Amniotic stem cell (primary cell): ENCODE measurements at places on chromosomes 1 and 21.

DNA sequence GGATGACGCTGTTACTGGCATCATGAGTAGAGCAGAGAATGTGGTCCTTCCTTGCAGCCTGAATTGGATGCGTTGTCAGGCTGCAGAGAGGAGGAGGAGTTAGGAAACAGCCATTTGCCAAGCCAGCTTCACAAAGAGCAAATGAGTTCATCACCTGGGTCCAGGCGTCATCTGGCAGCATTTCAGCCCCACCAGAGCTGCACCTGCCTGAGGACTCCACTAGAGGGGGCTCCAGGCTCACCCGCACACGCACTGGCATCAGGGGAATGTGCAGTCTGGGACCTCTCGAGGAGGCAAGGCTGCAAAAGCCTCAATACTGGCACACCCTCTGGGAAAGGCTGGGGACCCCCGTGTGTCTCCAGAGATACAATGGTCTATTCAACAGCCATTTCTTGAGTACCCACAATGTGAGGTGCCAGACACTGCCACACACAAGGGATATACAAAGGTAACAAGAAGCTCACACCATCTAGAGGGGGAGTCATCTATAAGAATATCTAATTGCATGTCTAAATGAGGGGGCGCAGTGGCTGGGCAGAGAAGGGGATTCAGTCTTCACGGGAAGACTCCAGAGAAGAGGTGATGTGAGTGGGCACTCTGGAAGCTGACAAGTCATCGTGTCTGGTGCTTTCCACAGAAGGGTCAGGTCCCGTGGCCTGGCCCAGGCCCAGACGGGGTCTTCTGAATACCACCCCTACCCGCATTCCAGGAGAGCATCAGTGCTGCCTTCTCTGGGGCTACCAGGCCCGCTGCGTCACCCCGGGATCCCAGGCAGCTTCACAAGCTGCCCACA is 53.5 kb upstream of the CNTN2 start:
- DNase-seq, result peak; percentile 44

DNA sequence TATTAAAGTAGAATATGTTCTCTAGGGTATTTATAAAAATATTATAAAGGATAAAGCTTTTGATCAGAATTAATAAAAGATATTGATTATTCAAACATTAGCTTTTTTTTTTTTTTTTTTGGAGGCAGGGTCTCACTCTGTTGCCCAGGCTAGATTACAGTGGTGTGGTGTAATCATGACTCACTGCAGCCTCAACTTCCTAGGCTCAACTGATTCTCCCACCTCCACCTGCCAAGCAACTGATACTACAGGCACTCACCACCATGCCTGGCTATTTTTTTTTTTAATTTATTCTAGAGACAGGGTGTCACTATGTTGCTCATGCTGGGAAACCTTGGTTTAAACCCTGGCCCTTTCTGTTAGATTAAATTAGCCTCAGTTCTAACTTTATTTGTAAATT is 188.3 kb downstream of the CLEC20A start:
- no peak for DNase-seq

GRCh38 chr1:1437033-1437903 is 1.8 kb downstream of the VWA1 start:
- DNase-seq, result no peak

DNA sequence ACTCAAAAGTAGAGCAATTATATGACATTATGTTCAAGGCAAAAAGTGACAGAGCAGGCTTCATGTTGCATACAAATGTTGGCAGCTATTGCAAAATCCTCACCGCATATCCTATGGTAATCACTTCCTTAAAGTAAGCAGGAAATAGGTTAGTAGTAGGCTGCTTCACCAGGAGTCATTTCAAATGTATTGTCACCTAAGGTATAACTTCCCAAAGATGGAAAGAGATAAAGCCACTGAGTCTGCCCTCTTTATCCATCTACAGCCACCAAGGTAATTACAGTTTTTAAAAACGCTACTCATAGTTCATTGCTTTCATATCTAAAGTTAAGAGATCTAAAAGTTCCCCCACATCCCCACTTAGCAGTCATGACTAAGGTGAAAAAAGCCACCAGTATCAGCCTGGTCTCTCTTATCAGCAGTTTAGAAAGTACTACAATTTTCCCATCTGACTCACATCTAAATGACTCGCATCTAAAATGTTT is 31.6 kb upstream of the UBE2U start:
- peak; percentile 21 for DNase-seq

- no peak for DNase-seq
These were observed 41.3 kb downstream of the WDTC1 start for GRCh38 chr1:27275696-27276095.

GRCh38 chr1:18645747-18646090 is 15.1 kb downstream of the PAX7 start:
- DNase-seq, result no peak

DNA sequence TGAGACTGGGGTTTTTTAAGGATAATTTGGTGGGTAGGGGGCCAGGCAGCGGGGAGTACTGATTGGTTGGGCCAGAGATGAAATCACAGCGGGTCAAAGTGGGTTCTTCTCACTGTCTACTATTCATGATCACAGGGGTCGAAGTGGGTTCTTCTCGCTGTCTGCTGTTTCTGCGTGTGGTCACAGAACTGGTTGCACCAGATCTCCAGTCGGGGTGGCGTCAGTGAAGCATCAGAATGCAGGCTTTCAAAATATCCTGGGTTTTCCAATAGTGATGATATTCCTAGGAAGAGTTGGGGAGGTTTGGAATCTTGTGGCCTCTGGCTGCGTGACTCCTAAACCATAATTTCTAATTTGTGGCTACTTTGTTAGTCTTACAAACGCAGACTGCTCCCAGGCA is 45.1 kb downstream of the TRPM2 start:
- no peak for DNase-seq

DNA sequence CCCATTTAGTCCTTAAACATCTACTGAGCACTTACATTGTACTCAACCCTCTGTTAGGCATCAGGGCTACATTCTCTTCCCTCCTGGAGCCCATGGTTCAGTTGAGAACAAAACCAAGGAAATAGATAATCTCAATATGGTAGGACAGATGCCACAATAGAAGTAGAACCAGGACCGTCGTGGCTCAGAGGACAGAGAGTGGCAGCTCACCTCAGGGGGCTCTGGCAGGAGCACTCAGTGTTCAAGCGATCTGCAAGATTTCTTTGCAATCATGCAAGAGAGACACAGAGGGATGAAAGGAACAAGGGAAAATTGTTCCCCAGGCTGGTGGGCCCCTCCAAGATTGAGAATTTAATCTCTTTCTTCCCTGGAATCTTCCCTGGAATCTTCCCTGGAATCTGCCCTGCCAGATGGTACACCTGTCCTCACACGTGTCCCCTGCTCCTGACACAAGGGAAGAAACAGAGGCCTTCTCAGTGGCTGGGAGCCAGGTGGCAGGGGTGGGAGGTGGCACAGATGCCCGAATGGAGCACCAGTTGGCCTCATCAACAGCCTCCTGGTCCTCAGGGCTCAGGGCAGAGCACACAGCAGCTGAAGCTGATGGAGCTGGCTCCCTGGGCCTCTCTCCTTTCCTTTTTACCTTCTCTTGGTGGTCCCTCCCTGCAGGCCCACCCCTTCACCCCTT is 135.4 kb downstream of the PLXNA2 start:
- DNase-seq, result no peak

DNA sequence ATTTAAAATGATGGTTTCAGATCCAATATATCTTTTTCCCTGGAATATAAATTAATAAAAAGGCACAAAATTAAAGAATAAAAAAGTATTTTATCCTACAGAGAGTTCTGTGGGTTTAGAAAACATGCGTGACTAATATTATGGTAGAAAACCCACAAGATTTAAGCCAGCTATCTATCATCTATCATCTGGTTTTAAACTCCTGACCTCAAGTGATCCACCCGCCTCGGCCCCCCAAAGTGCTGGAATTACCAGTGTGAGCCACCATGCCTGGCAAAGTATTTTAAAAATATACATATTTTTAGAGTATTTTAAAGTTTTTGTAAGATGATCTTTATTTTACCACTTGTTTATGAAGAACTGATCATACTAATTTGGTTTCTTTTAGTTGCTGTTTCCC is 79.5 kb downstream of the NRIP1 start:
- no peak for DNase-seq
